Neuronal stem cell (in vitro differentiated cells): ENCODE measurements at places on chromosomes 11 and 22.

GRCh38 chr11:15649371-15650104, 534.8 kb downstream of the INSC start:
- no peak for DNase-seq

GRCh38 chr11:133991101-133991500, 34.3 kb upstream of the IGSF9B start:
- no peak for DNase-seq

DNA sequence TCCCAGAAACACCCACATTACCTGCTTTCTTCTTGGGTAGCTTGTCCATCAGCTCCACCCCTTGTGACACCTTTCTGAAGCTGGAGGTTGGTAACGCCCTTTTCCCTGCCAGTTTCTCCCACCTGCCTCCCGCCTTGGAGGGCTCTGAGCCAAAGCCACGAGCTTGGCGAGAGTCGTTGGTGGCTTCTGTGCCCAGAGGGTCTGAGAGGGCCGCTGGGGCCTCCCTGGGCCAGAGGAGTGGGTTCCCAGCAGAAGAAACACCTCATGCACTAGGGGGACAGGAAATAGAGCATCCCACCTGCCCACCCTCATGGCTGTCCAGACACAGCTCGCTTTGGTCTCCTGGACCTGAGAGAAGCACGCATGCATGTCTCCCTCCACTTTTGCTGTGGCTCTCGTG, 37.9 kb downstream of the B3GAT1 start:
- DNase-seq = no peak

DNA sequence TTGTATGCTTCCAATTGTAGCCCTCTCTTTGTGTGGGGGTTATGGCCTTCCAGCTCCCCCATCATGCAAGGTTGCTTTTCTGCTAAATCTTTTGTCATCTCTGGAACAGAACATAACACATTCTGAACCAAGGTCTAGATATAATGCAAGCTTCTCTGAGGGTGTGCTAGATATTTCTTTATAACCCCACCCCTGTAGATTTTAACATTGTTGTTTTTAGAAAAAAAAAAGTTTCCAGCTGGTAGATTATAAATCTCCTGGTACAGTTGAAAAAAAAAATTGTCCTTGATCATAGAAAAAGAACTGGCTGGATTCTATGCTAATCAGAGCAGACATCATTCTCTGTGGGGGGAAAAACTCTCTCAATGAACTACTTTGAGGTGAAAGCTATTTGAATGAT, 363.3 kb downstream of the METTL15 start:
- no peak for DNase-seq
